H1 (cell line): ENCODE measurements at places on chromosomes 3 and 15.

GRCh38 chr15:40183636-40184463 lies 23.0 kb downstream of the BUB1B start:
- DNase-seq, result no peak

DNA sequence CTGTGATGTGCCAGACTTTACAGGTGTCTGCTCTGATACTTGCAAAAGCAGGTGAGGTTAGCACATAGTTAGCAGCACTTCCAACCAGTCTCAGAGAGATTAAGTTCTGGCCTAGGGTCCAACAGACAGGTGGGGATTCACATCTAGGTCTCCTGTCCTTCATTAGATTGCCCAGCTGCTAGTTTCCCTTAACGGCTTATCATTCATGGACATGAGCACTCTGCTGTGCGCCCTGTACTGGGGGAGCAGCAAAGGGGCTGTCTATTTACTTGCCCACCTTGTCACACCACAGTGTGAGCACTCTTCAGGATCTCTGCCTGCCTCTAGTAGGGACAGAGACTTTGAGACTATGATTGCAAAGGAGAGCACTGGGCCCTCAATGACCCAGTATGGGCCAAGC lies 8.7 kb downstream of the SPSB4 start:
- no peak for DNase-seq

DNA sequence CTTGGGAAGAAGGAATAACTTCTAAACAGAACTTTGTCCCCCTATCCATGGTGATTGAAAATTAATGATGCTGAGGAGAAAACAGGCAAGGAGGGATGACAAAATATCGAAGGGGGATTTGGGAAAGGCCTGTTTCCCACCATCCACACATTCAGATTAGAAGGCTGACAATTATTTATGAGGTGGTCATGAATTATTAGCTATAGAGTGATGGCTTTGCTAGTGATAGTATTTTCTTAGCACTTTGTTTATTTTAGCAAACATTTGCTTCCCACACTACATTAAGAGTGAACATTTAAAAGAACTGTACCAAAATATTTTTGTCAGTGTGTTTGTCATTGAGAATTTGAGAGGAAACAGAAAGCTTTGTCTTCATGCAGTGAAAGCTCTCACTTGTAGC lies 172.6 kb upstream of the PDZRN3 start:
- DNase-seq, result no peak

- DNase-seq, result peak; percentile 78
Observed at GRCh38 chr15:25437777-25438600, 835 bp downstream of the UBE3A start.

- DNase-seq, result no peak
Observed at GRCh38 chr3:136106101-136106500, 90.0 kb downstream of the MSL2 start.
